ENCODE measurements at places on chromosomes 12 and 14.

DNA sequence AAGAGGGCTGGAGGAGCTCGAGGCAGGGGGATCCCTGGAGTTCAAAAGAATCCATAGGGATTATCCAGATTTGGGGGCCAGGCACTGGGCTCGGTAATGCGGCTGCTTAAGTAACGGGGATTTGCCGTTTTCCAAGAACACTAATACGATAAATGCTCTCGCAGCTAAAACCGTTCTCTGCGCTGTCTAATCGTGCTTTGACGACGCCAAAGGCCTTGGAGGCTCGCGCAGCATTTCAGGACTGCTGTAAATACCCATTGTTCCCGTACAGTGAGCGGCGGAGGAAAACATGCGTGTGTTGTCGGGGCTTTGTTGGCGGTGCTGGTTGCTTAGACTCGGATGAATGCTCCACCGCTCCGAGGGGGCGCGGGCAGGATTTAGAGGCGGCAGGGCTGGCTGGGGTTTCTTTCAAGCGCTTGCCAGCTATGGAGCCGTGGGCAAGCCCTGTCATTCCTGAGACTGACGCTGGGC, 26.2 kb downstream of the DIO3 start:
- no peak for DNase-seq

DNA sequence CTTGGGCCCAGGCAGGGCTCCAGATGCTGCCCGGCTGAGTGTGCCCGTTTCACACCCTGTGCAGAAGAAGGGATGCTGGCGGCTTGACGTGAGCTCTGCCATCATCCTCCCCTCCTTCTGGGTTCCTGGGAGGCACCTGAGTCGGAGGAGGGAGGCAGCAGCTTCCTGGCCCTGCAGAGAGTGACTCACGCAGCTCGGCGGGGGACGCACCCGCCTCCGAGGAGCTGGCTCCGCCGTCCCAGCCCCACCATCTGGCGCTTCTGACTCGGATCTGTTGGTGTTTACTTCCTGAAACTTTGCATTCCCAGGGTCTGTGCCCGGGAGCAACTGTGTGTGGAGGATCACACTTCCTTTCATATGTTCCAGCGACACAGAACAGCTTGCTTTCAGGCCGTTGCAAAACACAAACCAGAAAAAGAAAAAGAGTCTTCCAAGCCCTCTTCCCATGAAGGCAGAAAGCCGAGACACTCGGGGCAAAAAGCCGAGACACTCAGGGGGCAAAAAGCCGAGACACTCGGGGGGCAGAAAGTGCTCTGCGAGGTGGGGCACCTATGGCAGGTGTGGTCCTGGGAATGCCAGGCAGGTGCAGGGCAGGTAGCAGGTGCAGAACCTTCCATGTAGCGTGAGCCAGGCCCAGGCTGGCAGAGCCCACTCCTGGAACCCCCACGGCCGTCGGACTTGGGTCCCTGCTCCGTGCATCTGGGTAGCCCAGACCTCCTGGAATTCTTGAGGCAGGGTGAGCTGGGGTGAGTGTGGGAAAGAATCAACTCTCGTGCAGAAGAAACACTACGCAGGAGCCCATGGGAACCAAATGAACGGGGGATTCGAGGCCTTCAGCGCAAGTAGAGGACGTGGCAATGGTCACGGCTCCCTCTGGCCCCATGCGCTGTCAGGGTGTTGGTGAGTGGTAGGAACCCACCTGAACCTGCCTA, 27.6 kb upstream of the GALNT9 start:
- DNase-seq, result no peak

DNA sequence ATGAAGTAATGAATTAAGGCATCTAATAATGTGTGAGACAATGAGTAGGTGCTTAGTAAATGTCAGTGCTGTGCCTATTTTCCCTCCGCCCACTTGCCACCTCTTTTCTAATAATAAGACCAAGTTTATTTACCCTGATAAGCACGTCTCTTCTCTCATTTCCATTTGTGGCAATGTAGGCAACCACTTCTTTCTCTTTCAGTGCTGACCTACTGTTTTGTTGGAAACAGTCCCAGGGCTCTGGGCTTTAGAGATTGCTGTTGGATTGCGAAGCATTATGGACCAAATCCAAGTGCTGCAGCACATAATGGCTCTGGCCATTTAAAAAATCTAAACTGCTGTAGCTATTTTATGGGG, 141.3 kb upstream of the PLEKHG7 start:
- no peak for DNase-seq

DNA sequence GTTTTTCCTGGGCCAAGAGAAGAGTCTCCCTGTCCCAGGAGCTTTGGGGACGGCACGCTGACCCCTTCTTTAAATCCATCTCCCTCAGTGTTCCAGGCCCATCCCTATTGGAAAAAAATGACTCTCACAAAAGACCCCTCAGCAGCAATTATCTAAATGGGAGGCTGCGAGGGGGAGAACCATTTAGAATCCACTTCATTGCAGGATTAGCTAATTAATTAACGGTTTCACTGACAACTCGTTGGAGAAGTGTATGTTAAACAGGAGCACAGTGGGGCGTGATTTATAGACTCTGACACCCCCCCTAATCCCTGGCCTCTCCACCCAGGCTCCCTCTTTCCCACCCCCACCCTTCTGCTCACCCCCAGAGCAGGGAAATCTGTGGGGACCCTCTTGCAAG, 162.8 kb upstream of the LHX5 start:
- no peak for DNase-seq

- no peak for DNase-seq
These were observed 2.3 kb downstream of the SNAPC1 start for GRCh38 chr14:61764342-61765122.

DNA sequence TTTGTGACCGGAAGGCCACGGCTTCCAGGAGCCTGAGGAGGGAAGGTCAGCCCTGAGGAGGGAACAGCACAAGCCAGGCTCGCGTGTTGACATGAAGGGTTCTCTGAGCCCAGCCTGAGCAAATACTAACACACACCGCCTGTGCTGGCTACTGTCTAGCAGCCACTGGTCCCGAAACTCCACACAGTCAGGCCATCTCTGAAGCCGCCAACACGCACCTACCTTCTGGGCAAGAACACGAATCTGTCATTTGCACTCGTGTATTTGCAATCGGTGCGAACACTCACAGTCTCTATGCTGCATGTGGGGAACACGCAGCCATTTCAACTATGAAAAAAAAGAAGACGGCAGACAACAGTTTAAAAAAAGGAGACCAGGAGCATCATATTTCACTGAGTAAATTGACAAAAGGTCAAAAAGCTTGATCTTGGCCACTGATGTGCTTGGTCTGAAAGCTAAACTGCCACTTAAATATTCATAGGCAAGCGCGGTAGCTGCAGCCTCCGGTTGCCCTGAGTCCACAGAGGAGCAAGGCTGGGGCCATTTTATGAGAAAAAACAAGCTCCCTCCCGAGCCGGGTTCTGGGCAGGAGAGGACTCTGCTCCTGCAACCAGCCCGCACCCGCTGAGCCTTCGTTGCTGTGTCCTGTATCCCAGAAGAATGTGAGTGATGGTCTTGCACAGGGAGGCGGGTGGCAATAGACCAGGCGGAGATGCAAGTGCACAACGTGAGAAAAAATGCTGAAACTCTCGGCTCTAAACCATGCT, 57.8 kb downstream of the RIMBP2 start:
- DNase-seq, result no peak

GRCh38 chr14:101007004-101007614, 103.6 kb upstream of the RTL1 start:
- no peak for DNase-seq

GRCh38 chr12:121330195-121330594, 22.0 kb downstream of the ANAPC5 start:
- no peak for DNase-seq

DNA sequence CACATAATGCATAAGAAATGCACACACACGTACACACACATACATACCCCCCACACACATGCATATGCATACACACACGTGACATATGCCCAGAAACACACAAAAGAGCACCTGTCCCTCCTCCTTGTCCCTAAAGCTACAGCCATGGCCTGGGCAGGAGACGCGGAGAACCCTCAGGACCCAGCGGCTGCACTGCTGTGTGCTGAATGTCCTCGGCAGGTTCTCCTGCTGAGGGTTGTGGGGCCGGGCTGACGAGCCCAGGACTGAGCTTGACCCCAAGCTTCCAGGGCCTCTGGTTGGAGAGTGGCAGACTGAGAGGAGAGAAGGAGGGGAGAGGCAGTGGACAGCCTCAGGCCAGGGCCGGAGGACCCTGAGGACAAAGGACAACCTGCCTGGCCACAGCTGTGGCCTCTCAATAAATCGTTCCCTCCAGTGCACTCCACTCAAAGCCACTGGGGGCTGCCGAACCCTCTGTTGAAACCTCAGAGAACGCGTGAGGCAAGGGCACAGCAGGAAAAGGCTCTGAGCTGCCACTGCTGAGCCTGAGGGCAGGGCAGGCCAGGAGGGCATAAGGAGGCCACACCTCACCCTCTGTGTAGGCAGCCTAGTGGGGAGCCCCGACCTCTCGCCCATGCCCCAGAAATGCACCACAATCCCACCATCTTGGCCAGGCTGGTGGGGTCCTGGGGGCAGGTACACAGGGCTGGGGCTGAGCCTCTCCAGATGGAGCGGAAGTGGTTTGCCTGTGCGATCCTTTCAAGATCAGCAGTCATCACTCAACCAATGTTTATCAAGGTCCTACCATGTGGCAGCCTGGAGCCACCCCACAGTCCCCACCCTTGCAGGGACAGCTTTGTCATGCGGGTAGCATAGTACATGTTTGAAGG, 3.1 kb downstream of the CACNA2D4 start:
- no peak for DNase-seq

GRCh38 chr14:56115976-56116893, 2.0 kb upstream of the PELI2 start:
- DNase-seq, result no peak

DNA sequence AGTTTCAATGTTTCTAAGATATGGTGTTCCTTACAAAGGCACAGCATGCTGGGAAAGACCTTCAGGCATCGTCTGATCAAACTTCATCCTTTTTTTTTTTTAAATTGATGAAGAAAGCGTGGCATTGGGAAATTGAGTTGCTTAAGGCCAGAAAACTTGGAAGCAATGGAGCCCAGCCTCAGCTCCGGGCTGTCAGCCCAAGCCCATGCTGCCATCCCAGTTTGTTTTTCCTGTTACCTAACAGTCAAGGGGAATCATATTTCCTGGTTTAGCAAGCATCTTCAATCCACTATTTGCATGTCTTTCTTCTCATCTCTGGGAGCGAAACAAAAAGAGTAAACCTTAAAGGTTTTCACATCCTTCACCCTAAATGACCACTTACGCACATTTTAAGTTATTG, 200.2 kb downstream of the CHST11 start:
- no peak for DNase-seq

DNA sequence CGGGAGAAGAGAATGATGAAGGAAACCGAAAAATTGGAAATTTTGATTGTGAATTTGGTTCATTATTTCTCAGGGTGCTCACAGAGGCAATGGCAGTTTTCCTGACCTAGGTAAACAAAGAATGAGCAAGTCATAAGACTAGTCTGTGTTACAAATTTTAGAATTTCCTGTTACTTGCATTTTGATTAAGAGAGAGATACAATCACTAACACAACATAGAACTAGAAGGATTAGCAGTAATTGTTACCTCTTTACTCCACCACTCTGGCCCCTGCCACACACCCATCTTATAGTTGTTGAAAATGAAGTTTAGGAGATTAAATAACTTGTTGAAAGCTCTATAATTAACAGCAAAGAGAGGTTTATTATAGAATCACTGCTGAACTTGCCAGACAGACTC, 62.0 kb downstream of the CATSPERB start:
- DNase-seq, result no peak

DNA sequence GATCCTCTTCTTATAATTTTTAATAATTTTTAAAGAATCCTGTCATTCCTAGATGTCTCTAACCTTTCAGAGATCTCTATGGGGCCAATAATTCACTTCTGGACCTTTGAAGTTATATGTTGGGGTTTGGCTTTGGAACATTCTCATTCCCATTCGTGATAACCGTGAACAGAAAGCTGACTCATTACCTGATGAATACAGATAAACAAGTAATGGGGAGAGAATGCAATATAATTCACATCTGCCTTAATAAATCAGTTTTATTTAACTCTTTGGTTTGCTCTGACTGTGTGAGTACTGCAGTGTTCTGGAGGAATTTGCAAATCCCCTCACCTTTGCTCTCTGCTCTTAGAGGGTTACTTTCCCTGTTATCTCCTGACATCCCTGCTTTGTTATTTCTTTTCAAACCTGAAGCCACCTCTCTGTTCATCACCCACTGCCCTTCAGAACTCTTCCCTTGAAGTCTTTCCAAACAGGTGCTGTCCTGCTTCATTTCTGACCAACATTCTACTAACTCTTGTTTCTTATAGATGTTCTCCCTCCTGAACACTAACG, 79.6 kb upstream of the SLC38A2 start:
- no peak for DNase-seq

DNA sequence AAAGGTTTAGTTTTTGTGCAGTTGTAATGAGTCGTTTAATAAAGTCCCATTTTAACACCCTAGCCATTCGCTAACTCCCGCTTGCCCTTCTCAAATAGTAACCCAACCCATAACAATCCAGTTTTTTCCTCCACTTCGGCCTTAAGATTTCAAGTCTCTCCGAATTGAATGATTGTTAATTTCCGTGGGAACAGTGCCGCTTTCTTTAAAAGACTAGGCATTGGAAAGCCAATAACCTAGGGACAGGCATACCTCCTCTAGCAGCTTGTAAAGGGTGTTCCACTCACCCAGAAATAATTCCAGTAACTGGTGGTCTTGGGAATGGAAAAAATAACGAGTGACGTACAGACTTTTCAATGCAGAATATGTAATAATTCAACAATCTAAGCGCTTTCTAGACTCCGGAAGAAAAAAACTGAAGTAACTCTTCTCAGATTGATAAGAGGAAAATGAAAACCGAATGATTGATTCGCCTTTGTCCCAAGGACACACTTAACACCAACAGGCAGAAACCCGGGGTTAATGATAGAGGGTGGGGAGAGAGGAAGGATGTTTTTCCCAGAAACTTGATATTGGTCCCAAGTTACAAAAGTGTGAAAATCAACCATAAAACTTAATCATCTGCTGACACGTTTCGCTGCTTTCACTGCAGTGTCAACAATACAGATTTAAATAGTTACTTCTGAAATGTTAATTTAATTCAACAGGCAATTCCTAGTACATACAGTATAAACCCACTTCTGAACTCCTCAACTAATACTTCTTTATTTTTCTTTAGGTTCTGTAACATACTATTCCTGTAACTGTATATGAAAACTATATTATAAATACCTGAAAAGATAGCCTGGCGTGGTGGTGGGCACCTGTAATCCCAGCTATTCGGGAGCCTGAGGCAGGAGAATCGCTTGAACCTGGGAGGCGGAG, 1.0 kb upstream of the SINHCAF start:
- DNase-seq, result no peak

GRCh38 chr14:102181187-102181586, 41.5 kb downstream of the WDR20 start:
- DNase-seq, result no peak

- no peak for DNase-seq
These were observed 23.4 kb upstream of the SLC35F4 start for GRCh38 chr14:57889245-57889644.

- DNase-seq, result no peak
These were observed 9.4 kb downstream of the EP400 start for GRCh38 chr12:131959116-131959515.

- DNase-seq, result no peak
These were observed 29.9 kb upstream of the DDHD1 start for GRCh38 chr14:53183056-53183455.

GRCh38 chr14:101200008-101200649, 296.6 kb upstream of the RTL1 start:
- DNase-seq, result no peak

- DNase-seq, result no peak
These were observed 108.1 kb downstream of the DIP2B start for GRCh38 chr12:50612882-50613281.

- DNase-seq, result no peak
These were observed 193.6 kb downstream of the SLC41A2 start for GRCh38 chr12:104764225-104765091.

Data from CD4-positive, alpha-beta T cell treated with Interferon gamma for 1 hour (primary cell).